CD4-positive, alpha-beta T cell treated with Interleukin-10 for 1 hour (primary cell): ENCODE measurements at places on chromosomes 6 and 20.

GRCh38 chr20:31870726-31871617, 538 bp downstream of the TTLL9 start:
- DNase-seq: no peak

- no peak for DNase-seq
Observed at GRCh38 chr20:39676857-39677391, 714.8 kb downstream of the DHX35 start.

DNA sequence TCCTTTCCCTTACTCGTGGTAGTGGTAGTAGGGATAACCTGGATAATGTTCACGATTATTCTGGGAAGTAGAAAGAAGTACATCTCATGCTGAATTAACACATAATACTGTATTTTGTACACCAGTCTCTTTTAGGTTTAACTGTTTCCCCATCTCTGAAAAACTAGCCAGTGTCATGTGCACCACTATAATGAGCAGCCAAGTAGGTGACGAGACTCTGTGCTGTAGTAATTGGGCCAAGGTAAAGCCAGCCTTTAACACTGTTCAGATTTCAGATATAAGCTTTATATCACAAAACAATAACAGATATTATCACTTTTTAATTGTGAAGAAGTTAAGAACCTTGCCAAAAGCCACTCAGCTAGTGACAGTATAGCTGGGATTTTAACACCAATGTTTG, 100.9 kb upstream of the ENPP5 start:
- DNase-seq: no peak

- DNase-seq: no peak
Observed at GRCh38 chr20:35611482-35611881, 4.1 kb upstream of the SPAG4 start.

DNA sequence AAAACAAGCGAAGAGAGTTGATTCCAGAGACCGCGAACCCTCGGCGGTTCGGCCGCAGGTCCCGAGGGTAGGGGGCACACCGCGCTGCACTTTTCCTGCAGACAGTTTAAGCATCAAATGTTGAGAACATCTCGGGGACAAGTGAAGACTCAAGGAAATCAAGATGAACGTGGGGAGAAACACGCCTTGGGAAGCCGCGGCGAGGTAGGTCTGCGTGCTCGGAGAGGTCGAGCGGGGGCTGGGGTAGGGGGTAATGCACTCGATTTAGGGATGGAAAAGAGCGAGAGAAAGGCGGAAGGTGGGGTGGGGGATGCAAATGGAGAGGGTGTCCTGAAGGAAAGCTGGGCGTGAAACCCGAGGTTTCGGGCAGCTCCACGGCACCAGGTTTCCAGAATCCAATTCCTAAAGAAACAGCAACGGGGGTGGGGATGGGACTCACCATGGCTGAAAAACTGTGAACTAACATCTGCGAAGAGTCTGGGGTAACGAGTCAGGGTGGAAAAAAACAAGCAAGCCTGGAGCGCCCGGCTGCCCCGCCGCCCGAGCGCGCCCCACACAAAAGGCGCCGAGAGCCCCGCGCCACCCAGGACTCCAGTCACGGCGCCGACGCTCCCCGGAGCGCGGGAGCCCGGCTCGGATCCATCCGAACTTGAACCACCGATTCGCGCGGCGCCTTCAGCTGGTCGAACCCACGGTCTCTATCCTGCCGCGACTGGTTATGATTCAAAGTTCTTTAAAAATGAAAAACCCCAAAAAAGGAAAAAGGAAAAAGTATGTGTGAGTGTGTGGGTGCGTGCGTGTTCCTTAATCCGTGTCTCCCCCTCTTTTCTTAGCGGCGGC, 3.5 kb downstream of the TFAP2A start:
- no peak for DNase-seq

DNA sequence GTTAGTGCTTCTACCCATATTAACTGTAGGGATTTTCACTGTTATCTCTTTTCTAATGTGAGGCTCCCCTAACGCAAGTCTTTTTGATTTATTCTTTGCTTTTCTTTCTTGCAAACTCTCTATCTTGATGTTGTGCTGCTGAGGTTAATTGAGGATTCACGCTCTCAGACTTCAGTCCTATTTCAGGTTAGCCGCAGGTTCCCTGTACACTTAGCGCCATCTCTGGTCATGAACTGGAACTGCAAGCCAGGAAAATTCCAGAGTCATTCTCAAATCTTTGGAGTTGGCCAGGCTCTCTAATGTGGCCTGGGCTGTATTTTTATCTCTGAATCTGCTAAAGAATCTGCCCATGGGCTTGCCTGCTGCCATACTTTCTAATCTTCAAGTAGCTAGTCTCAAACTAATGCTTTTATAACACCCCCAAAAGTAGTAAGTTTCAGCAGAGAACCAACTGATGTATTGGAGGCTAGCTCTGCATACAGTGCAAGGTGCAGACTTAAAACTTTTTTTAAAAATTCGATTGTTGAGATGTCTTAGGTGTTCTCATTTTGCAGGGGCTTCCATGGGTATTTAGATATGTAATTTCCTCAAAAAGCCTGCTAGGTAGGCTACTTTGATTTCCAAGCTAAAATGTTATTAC, 91.1 kb upstream of the OPRM1 start:
- peak; percentile 1 for DNase-seq
